ENCODE measurements at places on chromosomes 16 and 17.

DNA sequence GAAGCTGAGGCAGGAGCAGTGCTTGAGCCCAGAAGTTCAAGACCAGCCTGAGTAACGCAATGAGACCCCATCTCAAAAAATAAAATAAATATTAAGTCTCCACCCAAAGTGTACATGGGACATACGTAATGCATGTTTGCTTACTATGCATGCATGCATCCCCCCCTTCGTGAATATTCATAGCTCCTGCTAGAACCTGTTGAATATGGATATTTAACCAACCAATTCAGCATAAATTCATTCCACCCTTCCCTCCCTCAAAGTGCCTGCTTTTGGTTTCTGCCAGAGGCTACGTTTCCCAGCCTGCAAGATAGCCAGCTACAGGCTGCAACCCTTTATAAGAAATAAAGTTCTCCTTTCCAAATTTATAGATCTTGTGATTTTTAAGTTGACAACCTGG lies 12.9 kb upstream of the PSMD7 start:
- no peak for DNase-seq

DNA sequence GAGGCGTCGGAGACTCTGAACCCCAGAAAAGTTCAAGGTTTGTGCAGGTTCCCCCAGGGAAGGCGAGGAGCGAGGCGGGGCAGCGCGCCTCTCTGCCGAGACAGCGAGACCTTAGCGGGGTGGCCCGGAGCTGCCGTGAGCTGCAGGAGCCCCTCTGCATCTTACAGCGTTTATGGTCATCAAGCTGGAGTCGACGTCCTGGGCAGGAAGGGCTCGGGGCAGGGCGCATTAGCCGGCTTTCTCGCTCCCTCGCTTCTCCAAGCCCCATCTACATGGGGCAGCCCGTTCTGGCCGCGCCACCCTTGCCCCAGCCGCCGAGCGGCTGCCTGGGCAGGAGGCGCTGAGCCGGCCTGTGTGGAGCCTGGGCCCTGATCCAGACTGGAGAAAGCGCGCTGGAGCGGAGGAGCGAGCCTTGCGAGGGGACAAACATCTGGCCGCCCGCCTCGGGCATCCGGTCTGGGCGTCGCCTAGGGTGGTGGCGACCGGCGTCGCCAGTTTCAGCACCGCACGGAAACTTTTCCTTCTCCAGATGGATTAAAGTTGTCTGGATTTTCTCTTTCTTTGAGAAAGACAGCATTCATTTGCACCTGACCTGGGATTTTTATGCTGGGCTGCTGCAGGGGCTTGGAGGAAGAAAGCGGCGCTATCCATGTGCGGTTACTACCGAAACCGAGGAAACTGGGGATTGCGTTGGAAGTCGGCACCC lies 750 bp downstream of the TMEM132E start:
- no peak for DNase-seq

DNA sequence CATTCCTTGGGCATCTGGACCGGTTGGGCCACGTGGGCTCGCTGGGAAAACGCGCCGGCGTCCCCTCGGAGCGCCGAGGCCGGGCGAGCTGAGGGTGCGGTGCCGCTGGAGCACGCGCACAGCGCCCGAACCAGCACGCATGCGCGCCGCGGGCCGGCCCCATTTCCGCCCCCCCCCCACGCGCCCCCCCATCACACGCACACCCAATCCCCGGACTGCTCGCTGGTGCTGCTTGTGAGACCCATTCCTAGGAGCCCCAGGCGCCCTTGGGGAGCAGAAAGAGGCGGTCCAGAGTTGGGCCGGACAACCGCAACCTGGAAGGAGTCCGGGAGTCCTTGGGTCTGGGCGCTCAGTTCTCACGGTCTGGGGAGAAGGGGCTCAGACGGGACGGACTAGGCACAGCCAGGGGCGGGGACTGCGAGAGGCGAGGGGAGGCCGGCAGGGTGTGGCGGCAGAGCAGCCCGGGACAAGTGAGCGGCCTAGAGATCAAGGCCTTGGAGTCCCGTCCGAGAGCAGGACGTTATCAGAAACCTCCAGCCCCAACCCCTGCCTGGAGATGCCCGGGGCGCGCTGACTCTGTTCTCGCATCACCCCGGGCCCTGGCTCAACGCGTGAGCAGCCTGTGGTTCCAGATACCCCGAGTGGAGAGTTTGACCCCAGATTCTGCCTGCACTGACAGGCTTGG lies 6.0 kb upstream of the CBX8 start:
- DNase-seq: no peak

DNA sequence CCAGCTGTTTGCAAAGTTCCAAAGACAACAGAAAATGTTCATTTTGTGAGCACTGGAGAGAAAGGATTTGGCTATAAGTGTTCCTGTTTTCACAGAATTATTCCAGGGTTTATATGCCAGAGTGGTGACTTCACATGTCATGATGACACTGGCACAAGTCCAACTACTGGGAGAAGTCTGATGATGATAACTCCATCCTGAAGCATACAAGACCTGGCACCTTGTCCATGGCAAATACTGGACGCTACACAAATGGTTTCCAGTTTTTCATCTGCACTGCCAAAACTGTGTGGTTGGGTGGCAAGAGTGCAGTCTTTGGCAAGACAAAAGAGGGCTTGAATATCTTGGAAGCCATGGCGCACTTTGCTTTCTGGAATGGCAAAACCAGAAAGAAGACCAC lies 385.0 kb downstream of the CDH11 start:
- no peak for DNase-seq

- DNase-seq: no peak
Observed at GRCh38 chr16:11102523-11102898, 153.5 kb downstream of the SOCS1 start.

- DNase-seq: no peak
Observed at GRCh38 chr17:81672954-81673353, 6.4 kb downstream of the CCDC137 start.

DNA sequence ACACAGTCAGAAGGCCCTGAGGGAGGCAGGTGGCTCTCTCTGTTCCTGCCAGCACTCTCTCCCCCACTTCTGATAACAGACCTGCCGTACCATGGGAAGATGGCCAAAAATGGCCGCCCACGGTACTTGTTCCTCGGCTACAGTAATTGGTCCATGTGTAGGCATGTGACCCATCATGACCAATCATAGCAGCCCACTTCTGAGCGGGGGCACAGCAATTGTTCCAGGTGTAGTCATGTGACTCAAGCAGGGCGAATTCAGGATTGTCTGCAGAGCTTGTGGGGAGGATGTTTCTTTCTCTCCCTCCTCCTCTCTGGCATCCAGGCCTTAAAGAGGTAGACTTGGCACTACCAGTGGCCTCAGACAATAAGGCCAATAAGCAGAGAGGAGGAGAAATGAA lies 250.4 kb downstream of the MRTFB start:
- no peak for DNase-seq

- no peak for DNase-seq
Observed at GRCh38 chr16:86831366-86831765, 253.0 kb downstream of the FOXL1 start.

GRCh38 chr17:17447264-17447663 lies 29.5 kb upstream of the MED9 start:
- no peak for DNase-seq

- no peak for DNase-seq
Observed at GRCh38 chr17:73482251-73482716, 162.0 kb downstream of the SDK2 start.

GRCh38 chr17:17752821-17753321 lies 71.6 kb downstream of the RAI1 start:
- DNase-seq: no peak

DNA sequence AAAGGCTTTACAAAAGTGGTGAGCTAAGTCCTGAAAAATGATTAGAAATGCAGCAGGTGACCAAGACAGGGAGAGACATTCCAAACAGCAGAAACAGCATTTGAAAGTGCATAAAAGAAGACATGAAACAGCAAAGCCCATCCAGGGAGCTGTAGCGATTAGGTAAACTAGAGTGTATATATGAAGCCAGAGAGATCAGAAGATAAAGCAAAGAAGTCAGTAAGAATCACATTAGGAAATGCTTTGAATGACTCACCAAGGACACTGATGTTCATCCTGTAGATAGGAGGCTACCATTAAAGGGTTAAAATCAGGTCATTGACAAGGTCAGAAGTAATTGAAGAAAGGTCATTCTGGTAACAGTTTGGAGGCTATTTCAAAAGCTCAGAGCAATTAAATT lies 27.6 kb upstream of the VAT1L start:
- DNase-seq: no peak

GRCh38 chr17:70130289-70130688 lies 39.0 kb upstream of the KCNJ2 start:
- no peak for DNase-seq

DNA sequence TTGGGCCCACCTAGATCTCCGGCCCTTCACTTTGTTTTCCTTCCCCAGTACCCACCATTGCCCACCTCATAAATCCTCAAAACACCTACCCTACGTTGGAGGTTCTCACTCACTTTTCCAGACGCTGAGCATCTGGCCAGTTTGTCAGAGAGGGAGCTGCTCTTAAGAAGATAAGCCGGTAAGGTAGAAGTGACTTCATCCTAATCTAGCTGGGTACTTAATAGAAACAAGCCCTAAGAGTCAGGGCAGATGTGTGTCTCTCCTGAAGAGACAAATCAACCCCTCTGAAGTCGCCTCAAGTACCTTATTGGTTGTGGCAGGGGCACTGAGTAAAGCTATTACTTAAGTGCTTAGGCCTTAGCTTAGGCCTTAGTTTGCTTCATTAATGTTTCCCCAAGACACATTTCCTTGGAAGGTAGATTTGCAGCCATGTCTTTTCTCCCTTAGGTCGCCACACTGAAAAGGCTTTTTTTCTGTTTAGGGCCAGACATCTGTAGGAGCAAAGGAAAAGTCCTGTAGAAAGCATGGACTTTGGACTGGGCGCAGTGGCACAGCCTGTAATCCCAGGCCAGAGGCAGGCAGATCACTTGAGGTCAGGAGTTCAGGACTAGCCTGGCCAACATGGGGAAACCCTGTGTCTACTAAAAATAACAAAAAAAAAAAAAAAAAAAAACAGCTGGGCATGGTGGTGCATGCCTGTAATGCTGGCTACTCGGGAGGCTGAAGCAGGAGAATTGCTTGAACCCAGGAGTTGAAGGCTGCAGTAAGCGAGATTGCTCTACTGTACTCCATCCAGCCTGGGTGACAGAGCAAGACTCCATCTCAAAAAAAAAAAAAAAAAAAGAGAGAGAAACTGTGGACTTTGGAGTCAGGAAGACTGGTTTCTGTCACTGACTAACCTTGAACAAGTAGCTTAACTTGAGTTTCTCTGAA lies 1.0 kb downstream of the TACO1 start:
- DNase-seq: no peak

- DNase-seq: peak; percentile 11
Observed at GRCh38 chr17:82648742-82649331, 593 bp upstream of the WDR45B start.

DNA sequence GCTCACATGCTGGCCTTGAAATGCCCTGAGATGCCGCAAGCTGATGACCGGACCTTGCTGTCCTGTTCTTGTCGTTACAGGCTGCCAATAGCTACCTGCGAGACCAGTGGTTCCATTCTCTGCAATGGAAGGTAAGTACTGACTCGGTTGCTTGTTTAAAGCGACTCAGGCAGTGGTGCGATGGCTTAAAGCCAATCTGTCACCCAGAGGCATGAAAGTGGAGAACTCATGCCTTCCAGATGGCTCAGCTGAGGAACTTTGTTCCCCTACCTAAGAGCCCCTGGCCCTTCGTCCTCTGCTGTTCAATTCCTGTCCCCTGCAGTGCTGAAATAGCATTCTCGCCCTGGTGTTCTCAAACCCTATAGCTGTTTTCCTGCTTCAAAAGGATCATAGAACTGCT lies 158.3 kb upstream of the PLCG2 start:
- DNase-seq: no peak

DNA sequence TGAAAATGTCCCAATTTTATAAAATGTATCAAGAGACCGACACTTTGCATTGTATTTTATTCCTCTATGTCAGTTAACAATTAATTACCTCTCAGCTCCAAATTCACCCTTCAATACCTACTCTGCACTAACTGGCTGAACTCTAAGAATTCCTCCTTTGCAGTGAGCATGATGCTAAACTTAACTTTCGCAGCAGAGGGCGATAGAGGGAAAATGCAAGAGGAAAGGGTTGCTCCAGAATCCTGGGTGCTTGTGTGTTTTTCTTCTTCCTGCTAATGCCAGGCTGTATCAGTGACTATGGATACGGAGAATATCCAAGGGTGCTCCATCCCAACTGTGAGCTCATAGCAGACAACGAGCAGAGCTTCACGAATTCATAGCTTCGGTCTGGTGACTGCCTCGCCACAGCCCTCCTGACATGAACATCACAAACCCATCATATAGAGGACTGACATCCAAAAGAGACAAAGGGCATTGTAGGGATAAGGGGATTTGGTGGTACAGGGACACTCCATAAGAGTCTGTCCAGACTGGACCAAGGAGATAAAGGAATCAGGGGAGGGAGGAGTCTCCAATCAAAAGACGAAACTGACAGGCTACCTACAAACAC lies 172.9 kb downstream of the STX8 start:
- DNase-seq: no peak

- DNase-seq: no peak
Observed at GRCh38 chr17:34816848-34817247, 144.4 kb downstream of the CCT6B start.

GRCh38 chr17:57986841-57987580 lies 1.0 kb downstream of the VEZF1 start:
- DNase-seq: no peak

- no peak for DNase-seq
Observed at GRCh38 chr17:44348234-44348987, 3.3 kb downstream of the GRN start.

DNA sequence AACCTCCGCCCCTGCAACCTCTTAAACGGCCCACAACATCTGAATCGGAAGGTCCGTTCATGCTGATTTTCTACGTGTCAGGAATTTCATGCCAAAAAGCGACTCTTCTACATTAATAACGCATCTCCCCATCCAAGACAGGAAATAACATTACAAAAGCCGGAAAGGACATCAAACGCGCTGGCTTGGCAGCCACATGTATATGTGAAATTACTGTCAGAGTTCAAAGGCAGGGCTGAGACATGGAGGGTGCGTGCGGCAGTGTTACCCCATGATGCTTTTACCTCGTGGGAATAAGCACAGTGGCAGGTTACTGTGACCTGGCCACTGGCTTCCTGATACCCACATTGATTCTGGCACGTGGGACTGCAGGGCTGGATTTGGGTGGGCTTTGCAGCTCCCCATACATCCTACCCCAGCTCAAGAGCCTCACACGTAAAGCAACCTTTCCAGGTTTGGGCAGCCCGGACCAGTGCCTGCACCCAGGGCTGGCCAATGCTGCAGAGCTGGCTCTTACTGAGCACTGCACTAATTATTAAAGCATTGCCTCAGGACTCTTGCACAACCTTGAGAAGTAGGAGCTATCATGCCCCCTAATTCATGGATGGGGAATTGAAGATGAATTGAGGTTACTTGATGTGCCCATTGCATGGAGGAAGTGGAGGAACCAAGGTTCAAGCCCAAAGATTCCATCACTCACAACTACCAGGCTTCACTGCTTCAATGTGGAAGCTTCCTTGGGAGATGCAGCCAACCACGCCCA lies 120.6 kb upstream of the FOXF1 start:
- no peak for DNase-seq

- DNase-seq: no peak
Observed at GRCh38 chr17:57619061-57619937, 125.8 kb downstream of the CCDC182 start.

GRCh38 chr16:67844497-67844896 lies 2.2 kb upstream of the NUTF2 start:
- DNase-seq: no peak

Measured in stimulated activated CD8-positive, alpha-beta memory T cell treated with anti-CD3 and anti-CD28 coated beads, Interleukin-4, amount 100 ng/mL, for 1 hour (primary cell).